Regular cardiac myocyte (primary cell): ENCODE measurements at places on chromosomes 6 and 20. TPM values are rescaled to one million over a fixed set of nuclear protein-coding genes. Genes with fewer than 3 reads are reported as not detected.

The SLCO4A1 gene
- 0.19 and 0.56 TPM in 2 replicates for total RNA-seq

The PRDM13 gene
- not detected in 2 replicates for total RNA-seq

The ADGRB3 gene
- total RNA-seq: under 0.01 TPM in 1 of 2 replicates, not detected in the other

The MPIG6B gene
- total RNA-seq: 0.28 TPM in 1 of 2 replicates, not detected in the other

The ASXL1 gene
- total RNA-seq: 29.5 and 35.5 TPM in 2 replicates

The IMPG1 gene
- total RNA-seq: not detected in 2 replicates

The C6orf141 gene
- 0.28 TPM in 1 of 2 replicates, not detected in the other for total RNA-seq
